K562 (cell line): ENCODE measurements at places on chromosomes 7 and 10.

DNA sequence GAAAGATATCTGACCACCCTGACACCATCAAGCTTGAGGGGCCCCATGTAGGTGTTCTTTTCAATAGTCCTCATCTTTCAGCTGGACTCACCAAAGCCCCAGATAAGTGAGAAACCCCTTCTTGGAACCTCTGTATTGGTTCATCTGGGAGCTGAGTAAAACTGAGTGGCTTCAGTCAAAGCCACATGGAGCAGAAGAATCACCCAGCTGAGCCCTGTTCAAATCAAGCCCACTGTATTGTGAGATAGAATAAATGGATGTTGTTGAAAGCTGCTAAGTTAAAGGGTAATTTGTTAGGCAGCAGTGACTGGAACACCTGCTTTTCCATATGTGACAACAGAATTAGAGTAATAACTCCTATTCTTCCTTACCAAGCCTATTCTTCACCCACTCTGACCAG is 64.8 kb upstream of the SDK1 start:
- H3K27ac ChIP-seq: no peak overlapping the region
- H3K4me3 ChIP-seq: no peak overlapping the region
- DNase-seq: no peak
- peaks cover 10% of the 10 kb centered on the region; the same call in 1 of the 3 replicates for H3K27me3 ChIP-seq
- no peaks in the 10 kb centered on the region for H3K36me3 ChIP-seq
- H3K4me1 ChIP-seq: no peaks in the 10 kb centered on the region

- no peaks in the 10 kb centered on the region for H3K27me3 ChIP-seq
- DNase-seq: peak; percentile 67
- H3K36me3 ChIP-seq: no peaks in the 10 kb centered on the region
- H3K4me1 ChIP-seq: no peaks in the 10 kb centered on the region; the same call in 1 of the 3 replicates
- peak within 1 kb of the TSS; percentile 26 for H3K4me3 ChIP-seq
Observed at GRCh38 chr7:93117852-93118530, at the start of gene SAMD9. Gene SAMD9, minus strand, starts transcription at chr7:93117979. Its CDS starts 11,882 bp downstream, at chr7:93106097.

DNA sequence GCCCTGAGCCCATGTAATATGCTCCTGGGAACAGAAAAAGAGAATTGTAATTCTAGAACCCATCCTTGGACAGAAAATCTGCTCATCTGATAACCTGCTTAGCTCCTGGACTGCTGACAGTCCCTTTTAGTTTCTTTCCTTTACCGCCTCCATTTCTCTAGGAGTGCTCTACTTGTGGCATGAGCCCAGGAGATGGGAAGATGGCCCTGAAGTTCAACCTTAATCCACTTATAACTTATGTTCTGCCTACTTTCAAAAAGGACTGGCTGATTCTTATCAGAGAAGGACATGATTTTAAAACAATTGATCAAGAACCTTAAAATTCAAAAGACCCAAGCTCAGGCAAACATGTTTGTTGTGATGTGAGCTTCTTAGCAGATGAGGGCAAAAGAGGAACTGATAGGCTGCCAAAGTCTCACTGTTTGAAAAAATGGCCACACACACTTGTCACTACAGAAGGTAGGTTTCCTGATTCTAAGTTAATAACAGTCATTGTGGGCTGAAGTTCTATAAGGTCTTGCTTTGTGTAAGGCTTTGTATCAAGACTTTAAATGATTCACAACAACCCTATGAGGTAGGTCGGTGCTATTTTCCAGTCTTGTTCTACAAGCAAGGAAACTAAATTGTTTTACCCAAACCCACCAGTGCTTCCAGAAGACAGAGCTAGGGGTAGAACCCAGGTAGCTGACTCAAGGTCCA is 94.3 kb upstream of the AFAP1L2 start:
- no peaks in the 10 kb centered on the region for H3K36me3 ChIP-seq
- H3K27me3 ChIP-seq: no peaks in the 10 kb centered on the region
- no peaks in the 10 kb centered on the region for H3K4me1 ChIP-seq
- no peak for DNase-seq
- H3K27ac ChIP-seq: no peak overlapping the region

DNA sequence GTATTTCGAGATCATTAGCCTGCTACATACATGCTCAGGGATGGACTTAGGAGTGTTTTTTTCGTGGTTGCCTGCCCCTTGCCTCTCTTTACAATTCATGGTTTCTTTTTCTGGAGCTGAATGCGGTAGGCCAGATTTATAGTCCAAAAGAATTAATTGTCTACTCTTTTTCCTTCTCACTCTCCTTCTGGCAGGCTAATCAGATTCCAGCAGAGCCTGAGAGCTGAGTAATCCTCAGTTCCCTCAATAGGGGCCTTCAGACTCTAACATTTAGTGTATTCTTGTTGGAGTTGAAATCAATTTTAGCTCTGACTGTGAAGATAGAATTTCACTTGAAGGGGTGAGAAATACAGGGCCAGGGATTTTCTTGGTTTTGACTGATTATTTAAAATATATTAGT is 16.4 kb downstream of the SORCS3 start:
- H3K36me3 ChIP-seq: no peaks in the 10 kb centered on the region
- H3K27me3 ChIP-seq: no peaks in the 10 kb centered on the region
- H3K27ac ChIP-seq: no peak overlapping the region
- no peak for DNase-seq
